ENCODE measurements at places on chromosomes 5 and 9.
A peak's percentile ranks its signal among the peaks of the same experiment; 100 is the strongest.

DNA sequence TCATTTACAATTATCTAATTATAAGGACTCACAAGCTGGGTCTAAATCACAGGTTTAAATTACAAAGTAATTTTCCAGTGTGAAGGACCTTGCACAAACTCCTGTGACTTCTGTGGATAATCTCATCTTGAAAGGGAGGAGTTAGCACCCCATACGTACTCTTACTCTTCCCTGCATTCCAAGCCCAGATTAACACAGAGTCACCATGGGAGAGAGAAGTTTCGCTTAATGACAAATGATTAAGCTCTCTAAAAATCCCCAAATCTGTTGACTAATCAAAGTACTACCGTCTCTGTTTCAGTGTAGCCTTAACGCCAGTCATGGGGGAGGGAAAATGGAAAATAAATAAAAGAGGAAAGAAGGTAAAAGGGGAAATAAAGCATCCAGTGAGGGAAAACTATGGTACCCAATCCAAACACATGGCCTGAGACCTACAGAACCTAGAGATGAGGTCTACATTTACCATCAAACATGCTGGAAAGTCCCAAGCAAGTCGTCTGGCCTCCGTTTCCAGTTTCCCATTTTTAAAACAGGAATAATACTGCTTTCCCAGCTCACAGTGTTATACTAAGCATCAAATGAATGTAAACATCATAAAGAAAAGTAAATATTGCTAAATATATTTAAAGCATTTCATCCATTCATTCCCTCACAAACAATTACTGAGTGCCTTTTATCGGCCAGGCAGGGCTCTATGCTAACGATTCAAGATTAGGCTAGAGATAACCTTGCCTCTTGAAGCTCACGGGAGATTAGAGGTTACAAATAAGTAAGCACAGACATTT, 63.2 kb downstream of the PCA3 start:
- DNase-seq: no peak

GRCh38 chr9:129073404-129073803, 7.5 kb upstream of the DOLPP1 start:
- no peak for DNase-seq

GRCh38 chr5:122312591-122313406, 762 bp downstream of the SNCAIP start:
- no peak for DNase-seq

GRCh38 chr5:174675916-174676315, 48.5 kb upstream of the MSX2 start:
- DNase-seq: no peak

DNA sequence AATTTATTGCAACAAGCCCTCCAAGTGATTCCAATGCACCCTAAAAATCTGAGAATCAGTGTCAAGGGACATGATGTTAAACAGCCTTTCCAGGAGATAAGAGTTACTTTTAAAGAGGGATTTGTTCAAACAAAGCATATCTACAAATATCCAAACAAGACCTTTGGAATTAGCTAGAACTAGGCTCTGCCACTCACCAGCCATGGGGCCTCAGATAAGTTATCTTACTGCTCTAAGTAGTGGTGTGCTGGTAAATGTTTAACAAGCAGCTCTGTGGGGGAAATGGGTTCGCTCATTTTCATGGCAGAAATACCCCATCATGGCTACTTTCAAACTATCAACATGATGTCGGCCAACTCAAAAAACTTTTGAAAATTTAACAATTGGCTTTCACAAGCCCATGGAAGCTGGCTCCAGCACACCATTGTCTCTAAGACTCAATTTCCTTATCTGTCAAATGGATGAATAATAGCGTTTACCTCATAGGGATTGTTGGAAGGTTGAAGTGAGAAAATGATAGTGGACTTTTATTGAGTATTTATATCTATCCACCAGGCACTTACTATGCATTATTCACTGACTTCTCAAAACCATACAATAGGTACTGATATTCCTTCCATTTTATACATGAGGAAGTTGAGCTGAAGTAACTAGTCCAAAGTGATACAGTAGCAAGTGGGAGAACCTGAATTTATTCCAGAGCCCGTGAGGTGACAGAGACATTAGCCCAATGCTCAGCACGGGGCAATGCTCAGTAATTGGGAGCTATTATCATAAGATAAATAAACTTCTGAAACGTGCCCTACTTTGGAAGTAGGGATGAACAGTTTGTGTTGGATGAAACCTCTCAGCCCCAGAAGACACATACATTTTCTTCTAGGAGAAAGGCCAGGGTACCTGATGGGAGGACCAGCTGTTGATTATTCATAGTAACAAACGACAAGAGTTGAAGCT, 43.2 kb downstream of the SH3RF2 start:
- DNase-seq: no peak

GRCh38 chr5:166617507-166617906, 1673.9 kb upstream of the WWC1 start:
- DNase-seq: no peak

DNA sequence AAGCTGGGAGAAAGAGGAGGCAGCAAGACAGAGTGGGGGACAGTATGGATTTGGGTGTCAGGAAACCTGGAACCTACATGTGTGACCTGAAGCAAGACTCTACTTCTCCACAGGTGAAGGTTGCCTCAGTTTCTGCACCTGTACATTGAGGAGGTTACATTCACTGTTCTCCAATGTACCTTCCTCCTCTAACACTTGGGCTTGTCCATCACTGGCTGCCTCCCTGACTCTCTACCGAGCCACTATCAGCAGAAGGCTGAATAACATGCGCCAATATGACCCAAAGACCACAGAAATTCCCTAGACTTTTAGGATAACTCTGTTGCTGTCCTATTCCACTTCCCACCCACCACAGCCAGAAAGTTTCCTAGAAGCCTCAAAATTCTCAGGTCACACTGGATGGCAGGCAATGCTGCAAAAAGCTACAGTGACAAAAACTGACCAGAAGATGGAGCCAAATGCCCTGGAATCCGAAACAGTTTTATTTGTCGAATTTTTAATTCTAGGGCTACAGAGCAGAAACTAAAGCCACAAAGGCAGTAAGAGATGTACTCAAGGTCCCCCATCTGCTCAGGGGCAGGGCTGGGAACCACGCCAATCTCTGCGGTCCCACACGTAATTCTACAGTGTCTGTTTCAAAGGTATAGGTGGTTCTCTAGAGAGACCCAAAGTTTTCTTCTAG, 64.4 kb downstream of the FAM114A2 start:
- DNase-seq: no peak

GRCh38 chr5:63602971-63603370, 359.3 kb downstream of the HTR1A start:
- no peak for DNase-seq

DNA sequence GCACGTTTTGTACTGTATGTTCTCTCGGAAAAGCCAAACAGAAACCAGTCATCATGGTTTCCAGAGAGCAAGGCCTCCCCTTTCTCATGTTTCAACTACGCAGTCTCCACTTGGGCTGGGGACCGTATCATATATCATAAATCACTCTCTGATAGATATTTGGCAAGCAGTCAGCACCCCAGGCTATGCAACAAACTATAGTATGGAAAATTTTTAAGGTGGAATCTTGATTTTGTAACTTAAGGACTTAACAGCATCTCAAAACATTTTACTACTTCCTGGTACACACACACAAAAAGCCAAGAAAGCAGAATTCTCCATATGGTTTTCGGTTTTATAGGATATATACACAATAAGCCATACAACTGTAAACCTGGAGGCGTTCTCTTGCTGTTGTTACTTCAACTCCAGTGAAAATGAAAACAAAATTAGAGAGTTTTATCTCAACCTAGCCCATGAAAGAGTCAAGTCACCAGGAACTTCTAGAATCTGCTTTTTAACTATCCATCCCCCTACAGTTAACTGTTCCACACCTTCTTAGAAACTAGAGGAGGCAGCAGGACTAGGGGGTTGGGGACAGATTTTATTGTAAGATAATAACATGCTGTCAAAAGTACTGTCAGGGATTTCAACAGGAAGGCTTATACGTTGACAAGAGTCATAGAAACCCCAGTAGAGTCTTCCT, 283.4 kb downstream of the NFIB start:
- DNase-seq: no peak

- peak; percentile 32 for DNase-seq
Measured at GRCh38 chr5:50786073-50786472, 119.6 kb downstream of the PARP8 start.

DNA sequence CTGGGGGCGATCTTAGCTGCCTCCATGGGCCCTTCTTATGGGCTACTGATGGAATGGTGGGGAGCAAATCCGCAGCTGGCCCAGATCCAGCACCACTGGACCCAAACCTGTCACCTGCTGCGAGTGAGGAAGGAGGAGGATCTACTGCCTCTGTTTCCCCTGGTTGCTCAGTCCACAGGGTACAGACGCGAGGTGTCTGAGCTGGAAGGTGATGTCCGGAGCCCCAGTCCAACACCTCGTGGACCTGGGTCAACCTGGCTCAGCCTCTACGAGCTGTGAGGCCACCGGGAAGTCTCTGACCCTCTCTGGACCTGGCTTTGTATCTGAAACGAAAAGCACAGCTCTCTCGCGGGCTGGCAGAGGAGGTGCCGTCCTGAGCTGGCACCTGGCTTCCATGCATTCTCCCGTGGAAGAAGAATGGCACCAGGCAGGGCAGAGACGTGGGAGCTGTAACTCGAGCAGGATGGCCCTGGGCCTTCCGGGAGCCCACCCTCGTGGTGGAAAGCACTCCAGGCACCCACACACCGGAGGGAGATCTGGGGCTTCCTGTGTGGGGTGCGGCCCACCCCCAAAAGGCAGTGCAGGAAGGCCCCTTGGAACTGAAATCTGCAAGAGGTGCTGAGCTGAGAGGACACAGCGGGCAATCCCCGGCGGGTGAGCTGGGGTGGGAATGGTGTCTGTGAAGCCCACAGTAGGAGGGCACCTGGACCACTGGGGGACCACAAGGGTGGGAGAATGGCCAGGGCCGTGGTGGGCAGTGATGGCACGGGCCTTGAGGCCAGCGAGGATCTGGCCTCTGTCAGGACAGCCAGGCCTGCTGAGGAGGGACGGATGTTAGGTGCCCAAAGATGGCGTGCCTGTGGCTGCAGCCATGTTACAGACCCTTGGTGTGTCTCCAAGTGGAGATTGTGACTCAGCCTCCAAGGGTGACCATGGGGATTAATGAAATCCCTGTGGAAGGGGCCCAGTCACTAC, 133.4 kb downstream of the OLFM1 start:
- DNase-seq: no peak

GRCh38 chr9:129363216-129363873, 185.3 kb upstream of the IER5L start:
- DNase-seq: no peak

GRCh38 chr5:120769312-120769872, 305.3 kb downstream of the PRR16 start:
- DNase-seq: no peak

GRCh38 chr5:108617467-108618435, 129.9 kb upstream of the FER start:
- DNase-seq: peak; percentile 5

GRCh38 chr5:96616801-96617200, 45.4 kb upstream of the CAST start:
- DNase-seq: no peak

DNA sequence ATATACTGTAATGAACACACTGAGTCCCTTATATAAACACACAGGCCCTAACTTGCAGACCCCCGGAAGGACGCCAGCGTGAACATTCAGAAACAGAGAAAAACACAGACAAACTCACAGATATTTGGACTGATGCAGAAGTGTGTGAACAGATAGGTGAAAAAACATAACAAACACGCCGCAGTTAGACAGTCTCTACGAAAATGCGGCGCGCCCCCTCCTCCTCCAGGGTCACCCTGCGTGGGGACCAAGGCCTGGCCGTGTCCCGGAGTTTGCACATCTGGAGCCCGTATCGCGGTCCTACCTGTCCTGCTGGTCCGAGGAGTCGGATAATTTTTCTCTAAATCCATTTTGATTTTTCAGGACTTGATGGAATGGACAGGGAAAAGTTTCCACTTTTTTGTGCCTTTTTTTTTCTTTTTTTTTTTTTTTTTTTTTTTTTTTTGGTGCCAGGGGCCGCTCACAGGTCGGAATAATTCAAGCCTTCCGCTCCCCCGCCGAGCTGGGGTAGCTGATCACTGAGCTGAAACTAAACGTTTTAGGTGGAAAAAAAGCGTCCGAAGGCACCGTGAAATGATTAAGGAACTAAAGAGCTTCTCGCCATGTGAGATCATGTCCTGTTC, at the start of gene PAX5:
Gene PAX5, minus strand, starts transcription at position 587 of the 623 bp plus-strand sequence. Its CDS starts 237 bp downstream, at position 350.
- no peak for DNase-seq

DNA sequence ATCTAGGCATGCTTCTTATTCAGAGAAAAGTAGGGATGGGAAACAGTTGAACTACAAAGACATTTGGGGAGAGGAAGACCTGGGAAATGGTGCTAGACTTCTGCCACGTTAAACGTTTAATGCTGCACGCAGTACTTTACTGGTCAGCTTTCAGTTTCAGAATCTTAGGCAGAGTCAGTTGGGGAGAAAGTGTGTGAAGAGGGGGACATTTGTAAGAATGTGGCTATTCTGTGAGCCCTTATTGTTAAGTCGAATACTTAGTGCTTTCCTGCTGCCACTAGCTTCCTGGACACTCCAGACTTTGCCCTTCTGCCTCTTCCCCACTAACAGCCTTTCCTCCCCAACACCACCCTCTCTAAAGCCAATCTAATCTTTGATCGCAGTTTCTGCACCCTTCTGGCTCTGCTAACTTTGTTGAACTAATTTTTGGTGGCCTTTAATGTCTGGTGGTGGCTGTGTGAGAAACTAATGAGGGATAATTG, 6.1 kb downstream of the CYSTM1 start:
- no peak for DNase-seq

DNA sequence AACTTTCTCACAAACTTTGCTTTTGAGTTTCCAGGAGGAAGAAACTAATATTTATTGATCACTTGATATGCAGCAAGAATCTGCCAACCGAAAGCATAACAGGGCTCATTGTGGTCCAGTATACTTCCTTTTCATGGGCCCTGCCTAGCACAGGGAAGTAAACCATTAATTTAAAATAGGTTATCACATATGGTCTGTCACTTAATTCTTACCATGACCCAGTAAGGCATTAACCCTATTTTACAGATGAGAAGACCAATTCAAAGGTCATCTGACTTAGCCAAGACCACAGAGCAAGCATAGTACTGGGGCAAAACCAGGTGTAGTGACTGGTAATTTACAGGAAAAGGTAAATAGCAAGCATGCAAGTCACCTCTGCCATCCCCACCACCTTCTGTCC, 336.9 kb upstream of the DMAC1 start:
- no peak for DNase-seq

DNA sequence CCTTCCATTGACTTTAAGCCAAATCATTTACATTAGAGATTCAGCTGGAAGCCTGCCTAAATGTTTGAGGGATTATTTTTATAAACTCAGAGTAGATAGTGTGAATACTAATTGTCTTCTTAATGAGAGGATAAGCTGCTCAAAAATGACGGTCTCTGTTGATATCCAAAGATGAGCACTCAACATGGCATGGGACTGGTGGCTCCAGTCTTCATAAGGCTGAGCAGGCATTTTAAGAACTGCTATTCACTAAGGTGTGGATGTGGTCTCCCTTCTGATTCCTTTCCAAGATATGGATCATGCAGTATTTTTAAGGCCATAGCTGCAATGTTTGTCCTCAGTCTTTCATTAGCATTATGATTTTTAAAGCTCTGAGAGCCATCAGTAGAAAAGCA, 377.5 kb upstream of the RIOK2 start:
- DNase-seq: no peak
